ENCODE measurements at places on chromosomes 5 and 9.
A peak's percentile ranks its signal among the peaks of the same experiment; 100 is the strongest.

DNA sequence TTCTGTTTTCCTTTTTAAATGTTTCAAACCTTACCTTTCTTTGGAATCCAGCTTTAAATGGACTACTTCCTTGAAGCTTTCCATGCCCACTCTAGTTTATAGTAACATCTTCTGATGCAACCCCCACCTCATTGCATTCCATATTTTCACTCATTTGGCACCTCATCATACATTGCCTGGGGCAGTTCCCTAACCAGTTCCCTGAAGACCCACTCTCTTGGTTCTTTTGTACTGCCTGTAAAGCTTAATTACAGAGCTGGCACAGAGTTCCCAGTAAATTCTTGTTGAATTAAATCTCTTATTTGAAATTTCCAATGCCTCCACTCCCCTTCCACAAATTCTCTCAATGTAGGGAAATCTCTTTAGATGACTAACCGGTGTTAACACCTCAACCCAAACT lies 257.2 kb downstream of the ARRDC3 start:
- H3K27me3 ChIP-seq: no peaks in the 10 kb centered on the region
- no peak overlapping the region for H3K27ac ChIP-seq
- H3K4me3 ChIP-seq: no peak overlapping the region
- no peaks in the 10 kb centered on the region for H3K4me1 ChIP-seq

GRCh38 chr5:136598802-136599404 lies 233.6 kb upstream of the TRPC7 start:
- H3K36me3 ChIP-seq: no peaks in the 10 kb centered on the region
- H3K27me3 ChIP-seq: no peaks in the 10 kb centered on the region
- DNase-seq: no peak
- H3K27ac ChIP-seq: no peak overlapping the region
- no peaks in the 10 kb centered on the region for H3K4me1 ChIP-seq
- H3K4me3 ChIP-seq: no peak overlapping the region

DNA sequence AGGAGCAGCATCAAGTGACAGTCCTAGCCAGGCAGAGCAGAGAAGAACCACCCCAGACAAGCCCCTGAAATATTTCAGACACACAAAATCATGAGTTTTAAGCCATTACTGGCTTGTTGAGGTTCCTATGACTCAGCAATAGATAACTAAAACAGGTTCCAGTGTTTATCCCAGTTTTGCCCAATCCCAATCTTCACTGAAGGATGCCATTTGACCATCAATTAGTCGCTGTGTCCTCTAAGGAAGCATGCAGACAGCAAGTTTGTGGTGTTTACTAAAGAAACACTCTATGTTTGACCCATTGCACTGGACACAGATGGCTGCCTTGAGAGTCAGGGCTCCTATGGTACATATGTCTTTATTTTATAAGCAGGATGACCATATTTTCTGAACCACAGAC lies 186.7 kb downstream of the SYK start:
- H3K4me1 ChIP-seq: no peaks in the 10 kb centered on the region
- no peak overlapping the region for H3K27ac ChIP-seq
- no peaks in the 10 kb centered on the region for H3K27me3 ChIP-seq
- no peak for DNase-seq
- H3K36me3 ChIP-seq: no peaks in the 10 kb centered on the region

DNA sequence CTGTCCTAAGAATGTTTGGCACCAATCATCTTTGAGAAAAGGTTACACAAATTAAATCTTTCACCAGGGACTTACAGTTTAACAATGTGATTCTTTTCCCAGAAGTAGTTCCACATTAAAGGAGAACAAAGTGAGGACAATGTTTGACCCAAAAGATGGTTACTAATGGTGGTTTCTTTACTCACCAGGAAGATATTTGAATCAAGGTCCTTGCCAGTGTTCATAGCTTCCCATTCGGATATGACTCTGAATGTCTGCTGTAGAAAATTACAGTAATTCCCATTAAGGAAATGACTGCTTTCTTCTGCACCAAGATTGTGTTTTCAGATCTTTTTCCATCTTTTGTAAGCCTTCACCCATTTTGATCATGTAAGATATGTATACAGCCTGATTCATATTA lies 114.6 kb upstream of the ADAMTSL1 start:
- no peaks in the 10 kb centered on the region for H3K36me3 ChIP-seq
- no peak for DNase-seq
- H3K4me3 ChIP-seq: no peak overlapping the region

- H3K36me3 ChIP-seq: no peaks in the 10 kb centered on the region
- DNase-seq: no peak
- H3K4me3 ChIP-seq: no peak overlapping the region
- no peak overlapping the region for H3K27ac ChIP-seq
- no peaks in the 10 kb centered on the region for H3K4me1 ChIP-seq
Measured at GRCh38 chr5:58071566-58071965, 388.3 kb downstream of the PLK2 start.

DNA sequence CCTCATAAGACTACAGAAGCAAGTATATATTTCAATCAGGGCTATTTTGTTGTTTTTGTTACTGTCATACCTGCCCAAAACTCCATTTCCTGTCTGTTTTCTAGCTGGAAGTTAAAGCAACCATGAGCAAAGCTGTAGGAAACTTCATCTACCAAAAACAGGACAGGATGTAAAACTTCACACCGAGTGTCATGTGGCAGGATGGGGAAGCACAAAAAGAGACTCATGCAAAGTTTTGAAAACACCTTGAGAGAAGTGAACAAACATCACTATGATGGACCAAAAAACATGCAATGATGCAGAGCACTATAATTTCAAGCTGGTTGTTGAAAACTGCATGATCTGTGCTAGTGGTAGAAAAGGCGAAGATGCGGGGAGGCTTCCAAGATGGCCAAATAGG lies 6.3 kb upstream of the GZMA start:
- H3K36me3 ChIP-seq: no peaks in the 10 kb centered on the region
- no peaks in the 10 kb centered on the region for H3K4me1 ChIP-seq
- no peak overlapping the region for H3K27ac ChIP-seq
- H3K27me3 ChIP-seq: no peaks in the 10 kb centered on the region
- no peak overlapping the region for H3K4me3 ChIP-seq

- no peaks in the 10 kb centered on the region for H3K36me3 ChIP-seq
- no peak overlapping the region for H3K4me3 ChIP-seq
- H3K27ac ChIP-seq: no peak overlapping the region
- H3K27me3 ChIP-seq: no peaks in the 10 kb centered on the region
Measured at GRCh38 chr9:127776924-127777289, 1.6 kb downstream of the SH2D3C start.

- DNase-seq: no peak
- H3K4me1 ChIP-seq: no peaks in the 10 kb centered on the region
- no peak overlapping the region for H3K4me3 ChIP-seq
- H3K27ac ChIP-seq: no peak overlapping the region
Measured at GRCh38 chr5:167415779-167416746, 875.4 kb upstream of the WWC1 start.

DNA sequence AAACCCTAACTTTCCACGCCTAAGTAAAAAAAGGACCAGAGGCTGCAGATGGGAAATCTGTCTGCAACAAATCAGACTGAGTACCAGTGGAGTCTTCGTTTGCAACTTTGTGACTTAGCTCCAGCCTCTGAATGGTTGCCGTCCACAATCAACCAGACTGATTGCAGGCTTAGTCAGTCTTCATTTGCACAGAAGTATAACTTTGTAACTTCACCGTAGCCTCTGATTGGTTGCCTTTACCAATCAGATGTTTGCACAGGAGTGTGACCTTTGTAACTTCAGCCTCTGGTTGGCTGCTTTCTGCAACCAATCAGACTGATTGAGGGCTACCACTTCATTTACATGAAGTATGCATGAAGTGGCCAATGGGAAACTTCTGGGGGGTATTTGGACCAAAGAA lies 53.7 kb downstream of the TGFBR1 start:
- no peaks in the 10 kb centered on the region for H3K27me3 ChIP-seq
- no peaks in the 10 kb centered on the region for H3K36me3 ChIP-seq
- H3K4me1 ChIP-seq: peaks cover 5% of the 10 kb centered on the region
- no peak for DNase-seq
- H3K4me3 ChIP-seq: no peak overlapping the region

GRCh38 chr5:33556330-33557328 lies 115.9 kb downstream of the TARS1 start:
- H3K27ac ChIP-seq: no peak overlapping the region
- no peaks in the 10 kb centered on the region for H3K36me3 ChIP-seq
- H3K27me3 ChIP-seq: no peaks in the 10 kb centered on the region

GRCh38 chr9:118362123-118362522 lies 657.9 kb downstream of the TLR4 start:
- H3K4me1 ChIP-seq: no peaks in the 10 kb centered on the region
- DNase-seq: no peak
- no peaks in the 10 kb centered on the region for H3K27me3 ChIP-seq
- H3K4me3 ChIP-seq: no peak overlapping the region
- H3K36me3 ChIP-seq: no peaks in the 10 kb centered on the region

DNA sequence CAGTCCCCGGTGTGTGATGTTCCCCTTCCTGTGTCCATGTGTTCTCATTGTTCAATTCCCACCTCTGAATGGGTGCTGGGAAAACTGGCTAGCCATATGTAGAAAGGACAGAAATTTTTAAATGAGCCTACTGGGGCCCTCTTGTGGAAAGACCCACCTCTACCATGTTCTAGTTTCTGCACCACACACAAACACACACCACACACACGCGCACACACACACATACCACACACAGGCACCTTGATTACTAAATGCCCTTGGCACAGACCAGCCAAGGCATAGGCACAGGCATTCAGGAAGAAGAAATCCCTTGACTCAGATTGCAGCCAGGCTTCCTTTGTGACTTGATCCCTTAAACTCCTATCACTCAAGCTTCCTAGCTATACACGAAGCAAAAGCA lies 60.5 kb downstream of the SIL1 start:
- DNase-seq: peak; percentile 16
- no peaks in the 10 kb centered on the region for H3K36me3 ChIP-seq
- H3K4me3 ChIP-seq: no peak overlapping the region
- H3K4me1 ChIP-seq: no peaks in the 10 kb centered on the region

- H3K4me3 ChIP-seq: no peak overlapping the region
- H3K27me3 ChIP-seq: no peaks in the 10 kb centered on the region
- no peak overlapping the region for H3K27ac ChIP-seq
- no peak for DNase-seq
- H3K4me1 ChIP-seq: peaks cover 11% of the 10 kb centered on the region
Measured at GRCh38 chr5:176740131-176740701, 70.1 kb upstream of the UNC5A start.

DNA sequence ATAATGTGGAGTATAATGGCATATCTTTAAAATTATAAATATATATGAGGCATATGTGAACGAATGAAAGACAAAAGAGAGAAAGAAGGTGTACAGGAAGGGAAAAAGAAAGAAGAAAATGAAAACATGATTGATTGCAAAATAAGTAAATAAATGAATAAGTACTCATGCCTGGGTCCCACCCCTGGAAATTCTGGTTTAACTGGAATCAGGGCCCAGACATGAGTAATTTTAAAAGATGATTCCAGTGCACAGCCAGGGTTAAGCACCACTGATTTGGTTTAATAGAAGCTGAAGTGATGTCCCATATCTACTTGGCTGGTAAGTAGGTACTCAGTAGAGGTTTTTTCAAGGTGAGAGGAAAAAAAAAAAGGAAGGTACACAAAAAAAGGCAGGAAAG lies 34.0 kb upstream of the HOMER1 start:
- H3K27me3 ChIP-seq: no peaks in the 10 kb centered on the region
- no peaks in the 10 kb centered on the region for H3K4me1 ChIP-seq
- no peak overlapping the region for H3K4me3 ChIP-seq
- no peak overlapping the region for H3K27ac ChIP-seq
- no peaks in the 10 kb centered on the region for H3K36me3 ChIP-seq

DNA sequence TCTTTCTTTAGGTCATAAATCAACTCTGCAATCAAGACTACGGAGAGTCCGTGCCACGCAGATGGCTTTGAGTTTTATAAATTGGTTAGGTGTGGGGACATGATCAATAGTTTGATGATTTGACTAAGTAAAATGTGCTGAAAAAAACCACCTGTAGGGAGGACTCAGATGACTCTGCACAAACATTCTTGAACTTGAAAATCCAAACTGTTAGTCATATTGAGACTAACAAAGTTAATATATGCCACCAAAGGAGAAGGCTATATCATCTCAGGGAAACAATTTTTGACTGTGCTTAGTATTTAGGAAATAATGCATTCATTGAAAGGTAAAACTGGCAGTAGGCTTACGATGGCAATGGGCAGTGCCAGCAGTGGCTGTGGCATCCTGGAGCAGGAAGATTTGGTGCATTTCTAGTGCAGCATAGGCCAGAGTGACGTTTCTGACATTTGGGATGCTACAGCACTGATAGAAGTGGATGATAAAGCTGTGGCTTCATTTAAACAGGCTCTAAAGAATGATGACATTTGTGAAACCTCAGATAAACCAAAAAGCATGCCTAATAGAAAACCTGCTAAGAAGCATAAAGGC lies 291.1 kb downstream of the MLLT3 start:
- no peaks in the 10 kb centered on the region for H3K36me3 ChIP-seq
- no peak for DNase-seq
- no peak overlapping the region for H3K27ac ChIP-seq
- H3K4me3 ChIP-seq: no peak overlapping the region
- no peaks in the 10 kb centered on the region for H3K27me3 ChIP-seq

DNA sequence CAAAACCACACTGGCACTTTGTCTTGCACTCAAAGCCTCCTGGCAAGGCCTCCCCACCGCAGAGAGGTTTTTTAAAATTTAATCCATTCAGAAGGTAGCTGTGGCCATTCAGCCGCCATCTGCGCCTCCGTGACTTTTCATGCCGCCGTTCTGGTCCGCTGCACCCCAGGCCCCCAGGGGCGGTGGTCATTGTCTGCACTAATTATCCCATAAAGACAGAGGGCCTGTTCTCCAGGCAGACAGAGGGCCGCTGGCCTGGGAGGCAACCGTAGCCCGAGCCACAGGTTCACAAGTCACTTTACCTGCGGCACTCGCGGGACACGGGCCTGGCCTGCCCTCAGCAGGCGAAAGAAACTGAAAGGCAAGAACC lies 49.4 kb downstream of the EXD3 start:
- DNase-seq: no peak
- H3K4me1 ChIP-seq: no peaks in the 10 kb centered on the region
- H3K36me3 ChIP-seq: no peaks in the 10 kb centered on the region
- no peak overlapping the region for H3K4me3 ChIP-seq
- no peaks in the 10 kb centered on the region for H3K27me3 ChIP-seq

GRCh38 chr9:4962085-4962484 lies 23.0 kb upstream of the JAK2 start:
- no peak overlapping the region for H3K4me3 ChIP-seq
- no peak for DNase-seq
- no peaks in the 10 kb centered on the region for H3K36me3 ChIP-seq

- no peak overlapping the region for H3K27ac ChIP-seq
- no peaks in the 10 kb centered on the region for H3K4me1 ChIP-seq
- no peak overlapping the region for H3K4me3 ChIP-seq
Measured at GRCh38 chr9:128747241-128747640, 23.3 kb upstream of the ZDHHC12 start.

DNA sequence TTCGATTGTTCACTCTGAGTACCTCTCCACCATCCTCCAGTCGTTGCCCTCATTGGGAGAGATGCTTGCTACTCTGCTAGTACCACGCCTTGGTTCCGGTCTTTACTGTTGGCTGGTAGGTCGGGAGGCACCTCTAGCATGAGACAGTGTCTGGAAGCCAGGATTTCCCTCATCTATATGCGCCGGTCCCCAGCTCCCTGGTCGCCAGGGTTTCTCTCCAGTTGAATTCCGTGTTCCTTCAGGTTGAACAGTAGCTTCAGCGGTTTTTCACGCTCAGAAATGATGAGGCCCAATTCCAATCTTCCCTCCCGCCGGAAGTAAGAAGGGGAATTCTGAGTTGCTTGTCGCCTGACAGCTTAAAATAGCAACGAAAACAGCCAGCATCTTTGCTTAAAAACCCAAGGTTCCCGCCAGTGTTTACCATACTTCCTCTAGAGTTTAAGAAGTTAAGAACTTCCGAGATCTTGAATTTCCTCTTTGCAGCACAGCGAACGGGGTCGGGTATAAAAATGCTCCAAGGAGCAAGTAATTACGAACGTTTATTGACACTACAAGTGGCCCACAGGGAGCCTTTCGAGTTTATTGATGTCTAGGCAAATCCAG lies 1.3 kb upstream of the ST8SIA4 start:
- no peak for DNase-seq
- no peaks in the 10 kb centered on the region for H3K36me3 ChIP-seq
- H3K4me1 ChIP-seq: no peaks in the 10 kb centered on the region
- H3K27me3 ChIP-seq: peaks cover 28% of the 10 kb centered on the region
- H3K27ac ChIP-seq: no peak overlapping the region

Measured in iPS DF 6.9 (cell line).